ENCODE measurements at places on chromosomes 7 and 10.
A peak's percentile ranks its signal among the peaks of the same experiment; 100 is the strongest.

- peak; percentile 59 for DNase-seq
These were observed 14.9 kb downstream of the TRIM56 start for GRCh38 chr7:101099969-101100781.

- DNase-seq: no peak
These were observed 32.5 kb downstream of the ARID5B start for GRCh38 chr10:61933859-61934555.

GRCh38 chr7:32223721-32224120, 153.5 kb upstream of the PDE1C start:
- DNase-seq: no peak

DNA sequence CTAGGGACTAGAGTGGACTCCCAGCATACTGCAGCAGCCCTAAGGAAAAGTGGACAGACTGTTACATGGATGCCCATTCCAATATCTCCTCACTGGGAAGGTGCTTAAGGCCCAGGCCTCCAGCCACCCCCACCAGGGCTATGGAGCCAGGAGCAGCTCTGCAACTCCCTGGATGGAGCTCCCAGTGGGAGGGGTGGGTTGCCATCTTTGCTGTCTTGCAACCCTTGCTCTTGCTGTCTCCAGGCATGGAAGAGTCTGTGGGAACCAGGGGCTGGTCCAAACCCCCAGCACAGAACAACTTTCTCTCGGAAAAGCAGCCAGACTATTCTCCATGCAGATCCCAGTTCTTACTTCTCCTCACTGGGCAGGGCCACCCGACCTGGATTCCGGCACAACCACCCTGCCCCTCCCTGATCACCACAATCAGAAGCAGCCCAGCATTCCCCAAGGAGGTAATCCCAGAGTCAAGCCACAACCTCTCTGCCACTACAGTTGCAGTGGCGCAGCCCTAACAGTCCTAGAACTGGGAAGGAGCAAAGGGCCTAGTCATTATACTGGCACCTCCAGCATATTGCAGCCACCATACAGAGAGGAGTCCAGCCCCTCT, 41.8 kb upstream of the ZNF488 start:
- DNase-seq: no peak

GRCh38 chr10:97724341-97724941, 10.9 kb downstream of the MARVELD1 start:
- no peak for DNase-seq
